ENCODE measurements at places on chromosomes 13 and 19.

- no peak for DNase-seq
Observed at GRCh38 chr19:57269515-57270250, 10.6 kb upstream of the ZNF460 start.

GRCh38 chr13:35856721-35857364 is 274.3 kb downstream of the DCLK1 start:
- DNase-seq = no peak

- no peak for DNase-seq
Observed at GRCh38 chr19:38763795-38764220, 9.5 kb downstream of the LGALS7 start.

DNA sequence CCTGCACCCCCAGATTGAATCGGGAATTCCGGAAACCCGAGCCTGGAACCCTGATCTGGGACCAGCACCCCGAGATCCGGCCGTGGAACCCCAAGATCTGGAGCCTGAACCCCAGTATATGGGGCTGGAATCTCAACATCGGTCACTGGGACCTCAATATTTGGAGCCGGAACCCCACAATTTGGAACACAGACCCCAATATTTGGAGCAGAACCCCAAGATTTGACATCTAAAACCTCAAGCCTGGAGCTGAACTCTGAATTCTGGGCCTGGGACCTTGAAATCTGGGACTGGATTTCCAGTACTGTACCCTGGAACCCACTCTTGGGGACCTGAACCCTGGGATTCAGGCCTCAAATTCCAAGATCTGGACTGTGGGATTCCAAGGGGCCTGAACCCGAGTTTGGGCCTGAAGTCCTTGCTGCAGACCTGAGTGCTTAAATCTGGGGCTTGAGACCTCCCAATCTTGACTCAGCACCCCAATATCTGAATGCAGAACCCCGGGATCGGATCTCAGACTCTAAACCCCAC is 629 bp downstream of the LRFN3 start:
- no peak for DNase-seq

GRCh38 chr19:36775768-36776167 is 3.2 kb upstream of the ZNF850 start:
- DNase-seq = no peak

DNA sequence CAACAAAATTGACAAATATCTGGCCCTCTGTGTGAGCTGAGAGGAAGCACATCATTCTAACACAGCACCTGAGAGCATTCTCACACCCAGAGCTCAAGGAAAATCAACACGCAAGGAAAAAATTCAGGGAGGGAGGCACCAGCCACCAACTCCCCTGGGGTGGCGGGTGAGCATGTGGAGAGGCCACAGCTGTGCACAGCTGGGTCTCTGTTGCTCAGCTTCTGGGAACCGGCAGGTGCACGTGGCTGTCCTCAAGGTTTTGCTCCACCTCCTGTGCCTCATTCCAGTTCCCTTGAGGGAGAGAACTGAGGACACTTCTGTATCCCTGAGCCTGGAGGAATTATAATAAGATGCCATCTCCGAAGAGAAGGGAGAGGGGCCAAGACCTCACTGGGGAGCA is 134.0 kb downstream of the USP12 start:
- no peak for DNase-seq

- no peak for DNase-seq
Observed at GRCh38 chr13:26222520-26223046, 469 bp upstream of the RNF6 start.

- DNase-seq = no peak
Observed at GRCh38 chr19:14545716-14546082, 16.3 kb downstream of the TECR start.

DNA sequence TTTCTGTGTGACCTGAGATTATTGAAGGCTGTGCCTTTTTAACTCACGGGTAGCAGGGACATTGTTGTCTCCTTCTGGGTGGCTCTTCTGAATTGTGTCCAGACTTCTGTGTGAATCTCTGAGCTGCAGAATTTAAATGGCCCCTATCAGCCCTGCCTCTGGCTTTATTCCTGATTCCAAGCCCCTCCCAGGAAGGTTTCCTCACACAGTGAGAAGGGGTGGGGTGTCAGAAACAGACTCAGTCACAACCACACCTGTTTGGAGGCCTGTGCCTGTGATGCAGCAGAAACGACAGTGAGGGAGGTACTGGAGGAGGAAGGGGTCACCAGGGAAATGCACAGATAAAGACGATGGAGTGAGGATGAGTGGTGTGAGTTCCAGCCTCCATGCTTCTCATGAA is at the start of gene CLC:
TSS of gene CLC (minus strand) at position 139 of the 400 bp plus-strand sequence. CDS start at position 62, 77 bp downstream.
- DNase-seq = no peak

GRCh38 chr13:44618326-44618725 is 42.2 kb upstream of the TSC22D1 start:
- DNase-seq = no peak

DNA sequence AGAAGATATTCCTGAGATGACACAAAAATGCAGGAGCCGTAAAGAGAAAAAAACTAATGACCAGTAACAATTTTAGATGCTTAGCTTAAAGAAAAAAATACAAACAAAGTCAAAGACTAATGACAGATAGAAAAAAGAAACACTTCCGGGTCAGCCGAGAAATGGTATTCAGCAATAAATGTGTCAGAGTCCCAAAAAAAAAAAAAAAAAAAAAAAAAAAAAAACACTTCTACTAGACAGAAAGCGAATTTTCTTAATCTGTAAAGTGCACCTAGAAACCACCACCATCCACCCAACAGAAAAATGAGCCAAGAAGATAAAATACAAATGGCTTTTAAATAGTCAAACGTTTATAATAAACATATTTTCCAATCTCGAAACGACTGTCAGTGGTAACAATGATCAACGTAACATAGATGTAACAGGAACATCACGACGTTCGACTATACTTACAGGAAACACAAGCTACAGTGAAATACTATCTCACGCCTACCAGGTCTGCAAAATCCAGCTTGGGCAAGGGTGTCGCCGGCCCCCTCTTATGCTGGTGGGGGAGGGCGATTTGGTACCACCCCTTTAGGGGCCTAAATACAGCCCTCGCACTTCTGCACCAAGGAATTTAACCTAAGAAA is 10.6 kb downstream of the ABHD17A start:
- DNase-seq = peak; percentile 6

- no peak for DNase-seq
Observed at GRCh38 chr19:29004796-29005195, 208.2 kb downstream of the UQCRFS1 start.
